ENCODE measurements at places on chromosomes 4 and X. TPM values are rescaled to one million over a fixed set of nuclear protein-coding genes. Genes with fewer than 3 reads are reported as not detected.

Gene UCP1
- not detected for total RNA-seq

Gene NDUFB11
- total RNA-seq, result 166 TPM

Gene BANK1
- total RNA-seq, result 0.10 TPM

Gene SPP1
- total RNA-seq, result not detected

Gene LEF1
- total RNA-seq, result not detected

Gene IL21
- not detected for total RNA-seq

Gene TREX2
- total RNA-seq, result not detected

Gene SLC30A9
- 35.6 TPM for total RNA-seq

Gene ADH1C
- total RNA-seq, result 16.1 TPM

Gene ANKRD37
- total RNA-seq, result 9.3 TPM

Gene TBX22
- total RNA-seq, result not detected

Gene TMA16
- 6.5 TPM for total RNA-seq

Gene MAGEB17
- not detected for total RNA-seq

Gene KIT
- 1.4 TPM for total RNA-seq

Gene OFD1
- total RNA-seq, result 6.1 TPM

Gene DIPK2B
- total RNA-seq, result 10.1 TPM

Gene SPOCK3
- total RNA-seq, result 0.16 TPM

Gene GPR82
- total RNA-seq, result not detected

Gene WDR1
- total RNA-seq, result 57.3 TPM

Gene STARD8
- 9.4 TPM for total RNA-seq

Gene GRID2
- total RNA-seq, result not detected

Gene RGN
- total RNA-seq, result 1.4 TPM

Gene CT45A3
- not detected for total RNA-seq

Gene RHOXF1
- total RNA-seq, result not detected

Gene CXorf49
- total RNA-seq, result not detected

Gene EXOC1L
- not detected for total RNA-seq

Gene NXF2
- total RNA-seq, result not detected
